Stimulated activated CD8-positive, alpha-beta memory T cell treated with anti-CD3 and anti-CD28 coated beads, Interleukin-2, amount 100 ng/mL, for 48 hours (primary cell): ENCODE measurements at places on chromosomes 2 and 18.

DNA sequence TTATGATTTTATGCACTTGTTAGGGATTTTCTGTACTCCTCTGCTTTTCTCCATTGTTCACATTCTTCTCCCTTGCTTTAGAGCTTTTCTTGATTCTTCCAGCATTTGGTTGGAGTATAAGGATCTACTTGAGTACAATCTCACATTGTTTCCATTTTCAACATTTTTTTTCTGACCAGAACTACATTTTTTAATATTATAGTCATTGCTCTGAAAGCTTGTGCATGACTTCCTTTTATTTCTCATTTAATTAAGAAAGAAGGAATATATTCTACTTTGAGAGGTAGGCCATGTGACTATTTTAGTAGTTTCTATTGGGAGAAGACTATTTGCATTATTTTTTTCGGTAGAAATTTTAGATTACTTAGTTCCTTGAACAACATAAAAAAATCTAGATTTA, 200.4 kb downstream of the TMEM247 start:
- DNase-seq = no peak

DNA sequence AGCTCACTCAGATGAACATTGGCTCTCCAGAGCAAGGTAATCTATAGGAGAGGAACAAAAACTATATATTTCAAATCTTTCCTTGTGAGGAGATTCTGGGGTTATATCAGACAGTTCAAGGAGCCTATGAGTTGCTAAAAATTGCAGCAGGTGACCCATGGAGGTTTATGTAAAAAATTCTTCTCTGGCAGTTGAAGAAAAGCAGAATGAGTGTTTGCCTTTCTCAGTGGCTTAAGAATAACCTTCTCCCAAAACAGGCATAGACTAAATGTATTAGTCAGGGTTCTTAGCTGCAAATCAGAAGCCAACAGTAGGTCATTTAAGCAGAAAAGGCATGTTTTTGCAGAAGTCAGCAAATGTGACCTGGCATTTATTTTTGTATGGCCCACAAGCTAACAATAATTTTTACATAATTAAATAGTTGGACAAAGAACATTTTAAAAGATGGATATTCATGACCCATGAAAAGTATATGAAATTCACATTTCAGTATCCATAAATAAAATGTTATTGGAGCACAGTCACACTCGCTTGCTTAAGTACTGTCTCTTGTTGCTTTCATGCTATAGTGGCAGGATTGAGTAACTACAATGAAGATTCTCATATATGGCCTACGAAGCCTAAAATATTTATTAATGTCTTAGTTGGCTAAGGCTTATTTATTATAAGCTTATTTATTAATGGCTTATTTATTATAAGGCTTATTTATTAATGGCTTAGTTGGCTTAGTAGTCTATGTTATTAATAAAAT, 93.4 kb upstream of the TLK1 start:
- DNase-seq = no peak

DNA sequence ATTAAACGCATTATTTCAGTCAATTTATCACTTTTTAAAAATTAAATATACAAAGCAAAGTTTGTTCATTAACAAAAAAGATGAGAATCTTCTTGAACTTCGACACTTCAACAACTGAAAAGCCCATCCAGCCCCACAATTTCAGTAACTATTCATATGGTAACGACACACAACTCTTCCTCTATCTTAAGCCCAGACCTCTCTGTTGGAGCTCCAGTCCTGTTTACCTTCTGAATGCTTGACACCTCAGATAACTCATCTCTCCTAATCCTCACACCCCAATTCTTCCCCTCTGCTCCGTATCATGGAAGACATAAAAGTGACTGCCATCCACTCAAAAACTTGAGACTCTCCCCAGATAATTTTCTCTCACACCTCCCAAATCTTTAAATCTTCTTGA, 12.6 kb downstream of the USP37 start:
- DNase-seq = no peak

DNA sequence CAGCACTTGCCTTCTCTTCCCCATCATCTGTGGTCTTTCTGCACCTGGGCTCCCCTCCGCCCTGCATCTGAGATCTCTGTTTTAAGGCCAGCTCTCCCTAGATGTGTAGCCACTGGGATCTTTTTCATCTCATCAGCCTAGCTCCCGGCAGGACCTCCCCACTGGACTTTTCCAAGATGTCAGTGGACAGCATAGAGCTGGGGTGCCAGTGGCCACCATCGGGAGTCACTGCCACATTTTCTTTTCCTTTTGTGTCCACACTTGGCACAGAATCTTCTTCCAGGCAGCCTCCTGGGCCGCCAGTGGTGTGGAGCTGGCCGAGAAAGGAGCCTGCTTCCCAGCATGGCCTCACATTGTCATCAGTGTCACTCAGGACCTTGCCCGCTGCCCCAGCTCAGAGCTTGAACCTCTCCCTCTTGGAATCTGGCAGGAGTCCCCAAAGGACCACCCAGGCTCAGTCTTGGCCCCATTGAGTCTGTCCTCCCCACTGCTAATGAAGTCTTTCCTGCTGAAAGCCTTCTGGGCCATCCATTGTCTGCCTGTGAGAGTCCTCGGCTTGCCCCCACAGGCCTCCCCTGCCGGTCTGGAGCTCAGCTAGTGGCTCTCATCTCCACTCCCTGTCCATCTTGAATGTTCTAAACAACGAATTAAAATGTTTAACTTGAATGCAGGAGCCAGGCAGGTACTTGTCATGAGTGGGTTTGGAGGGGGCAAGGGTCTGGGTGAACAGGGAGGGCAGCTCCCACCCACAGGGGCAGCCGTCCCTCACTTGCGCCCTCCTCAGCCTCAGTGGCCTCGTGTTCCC, 324.4 kb downstream of the GBX2 start:
- DNase-seq = no peak

DNA sequence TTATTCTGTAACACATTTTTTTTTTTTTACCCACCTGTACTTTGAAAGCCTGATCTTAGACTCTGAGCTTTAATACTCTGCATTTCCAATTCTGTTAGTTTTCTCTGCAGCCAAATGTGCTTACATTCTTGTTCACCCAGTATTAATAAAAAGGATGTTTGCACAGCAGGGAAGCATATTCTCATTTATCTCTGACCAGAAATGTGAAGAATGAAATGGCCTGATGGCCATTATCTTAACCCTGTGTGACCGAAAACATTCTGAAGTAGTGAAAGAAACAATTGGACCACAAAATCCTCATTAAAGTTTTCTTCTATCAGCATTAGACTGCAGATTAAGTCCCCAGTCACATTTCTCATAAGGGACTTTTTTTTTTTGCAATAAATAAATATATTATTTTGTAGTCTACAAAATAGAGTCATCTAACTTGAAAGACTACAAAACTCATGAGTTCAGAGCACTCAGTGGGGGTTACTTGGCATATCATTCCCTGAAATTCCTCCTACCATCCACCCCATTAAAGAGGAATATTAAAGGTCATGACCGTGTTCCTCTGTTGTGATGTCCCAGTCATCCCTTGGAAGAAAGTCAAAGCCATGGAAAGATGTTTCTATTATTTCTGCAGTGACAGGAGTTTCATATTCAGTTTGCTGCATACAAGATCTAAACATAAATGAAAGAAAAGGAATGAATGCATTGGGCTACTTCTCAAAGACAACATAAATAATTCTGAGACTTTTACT, 364.4 kb downstream of the RND3 start:
- DNase-seq = no peak

DNA sequence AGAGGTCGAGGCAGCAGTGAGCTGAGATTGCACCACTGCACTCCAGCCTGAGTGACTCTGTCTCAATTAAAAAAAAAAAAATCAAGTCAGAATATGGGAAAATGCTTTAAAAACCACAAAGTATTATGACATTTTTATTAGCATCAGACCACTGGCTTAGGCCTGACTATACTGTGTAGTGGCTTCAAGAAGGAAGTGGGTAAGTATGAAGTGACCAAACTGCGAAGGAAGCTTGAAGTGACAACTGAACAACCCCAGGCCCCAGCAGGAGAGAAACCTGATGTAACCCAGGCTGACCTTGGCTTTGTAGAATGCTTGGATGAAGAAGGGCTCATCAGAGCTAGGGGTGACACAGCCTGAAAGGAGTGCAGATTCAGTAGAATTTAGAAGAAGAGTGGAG, 21.4 kb upstream of the HAAO start:
- DNase-seq = no peak

GRCh38 chr2:2020897-2021296, 276.6 kb upstream of the PXDN start:
- DNase-seq = no peak

- no peak for DNase-seq
Measured at GRCh38 chr2:30714811-30715709, 92.2 kb downstream of the CAPN13 start.

GRCh38 chr2:67399831-67400489, 2.8 kb downstream of the ETAA1 start:
- no peak for DNase-seq

- DNase-seq = no peak
Measured at GRCh38 chr18:38933910-38934510, 1368.4 kb upstream of the CELF4 start.

GRCh38 chr2:16253291-16253690, 312.9 kb downstream of the MYCN start:
- no peak for DNase-seq

DNA sequence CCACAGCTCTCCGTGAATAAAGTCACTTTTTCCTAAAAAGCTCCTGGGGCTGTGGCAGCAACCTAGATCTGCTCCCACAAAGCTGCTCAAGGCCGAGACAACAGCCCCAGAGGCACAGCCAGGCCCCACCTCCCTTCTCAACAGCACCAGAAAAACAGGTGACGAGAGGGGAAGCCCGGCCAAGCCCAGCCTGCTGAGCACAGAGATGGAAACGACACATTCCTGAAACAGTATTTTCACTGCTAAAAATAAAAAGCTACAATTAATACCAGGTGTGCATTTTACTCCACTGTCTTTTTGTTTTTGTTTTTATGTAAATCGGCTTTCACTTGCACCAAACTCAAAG, 199.3 kb downstream of the HDAC4 start:
- DNase-seq = no peak

GRCh38 chr18:79453816-79454735, 58.3 kb downstream of the NFATC1 start:
- no peak for DNase-seq

GRCh38 chr2:119488245-119489214, 35.8 kb downstream of the SCTR start:
- no peak for DNase-seq
